GM12892 (cell line): ENCODE measurements at places on chromosomes 11 and 22.
A peak's percentile ranks its signal among the peaks of the same experiment; 100 is the strongest.

DNA sequence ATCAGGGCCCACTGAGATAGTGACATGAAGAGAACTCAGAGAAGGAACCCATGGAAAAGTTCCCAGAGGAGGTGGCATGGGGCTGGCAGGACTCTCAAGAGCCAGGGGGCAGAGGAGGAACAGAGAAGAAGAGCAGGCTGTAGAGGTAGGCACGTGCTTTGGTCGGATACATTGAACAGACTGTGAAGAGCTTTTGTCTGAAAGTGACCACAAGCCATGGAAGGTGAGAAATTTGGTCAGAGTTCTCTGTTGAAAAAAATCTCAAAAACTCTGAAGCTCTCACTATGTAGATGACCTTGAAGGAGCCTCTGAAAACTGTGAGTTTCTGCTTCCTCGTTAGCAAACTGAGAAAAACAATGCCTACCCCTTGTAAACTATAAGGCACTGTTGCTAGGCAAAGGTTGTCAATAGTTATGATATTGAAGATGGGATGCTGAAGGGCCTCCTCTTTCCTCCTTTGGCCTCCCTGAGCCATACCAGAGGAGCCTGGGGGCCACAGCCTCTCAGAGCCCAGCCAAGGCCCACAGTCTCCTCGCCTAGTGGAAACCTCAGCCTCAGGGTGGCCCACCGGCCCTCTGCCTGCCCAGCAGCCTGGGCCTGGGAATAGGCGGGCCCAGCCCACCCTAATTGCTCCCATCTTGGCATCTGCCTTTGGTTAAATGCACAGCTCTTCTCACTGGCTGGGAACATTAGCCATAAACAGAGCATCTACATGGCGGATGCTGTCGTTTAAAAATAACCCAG, 415.7 kb downstream of the SOX6 start:
- DNase-seq: no peak

DNA sequence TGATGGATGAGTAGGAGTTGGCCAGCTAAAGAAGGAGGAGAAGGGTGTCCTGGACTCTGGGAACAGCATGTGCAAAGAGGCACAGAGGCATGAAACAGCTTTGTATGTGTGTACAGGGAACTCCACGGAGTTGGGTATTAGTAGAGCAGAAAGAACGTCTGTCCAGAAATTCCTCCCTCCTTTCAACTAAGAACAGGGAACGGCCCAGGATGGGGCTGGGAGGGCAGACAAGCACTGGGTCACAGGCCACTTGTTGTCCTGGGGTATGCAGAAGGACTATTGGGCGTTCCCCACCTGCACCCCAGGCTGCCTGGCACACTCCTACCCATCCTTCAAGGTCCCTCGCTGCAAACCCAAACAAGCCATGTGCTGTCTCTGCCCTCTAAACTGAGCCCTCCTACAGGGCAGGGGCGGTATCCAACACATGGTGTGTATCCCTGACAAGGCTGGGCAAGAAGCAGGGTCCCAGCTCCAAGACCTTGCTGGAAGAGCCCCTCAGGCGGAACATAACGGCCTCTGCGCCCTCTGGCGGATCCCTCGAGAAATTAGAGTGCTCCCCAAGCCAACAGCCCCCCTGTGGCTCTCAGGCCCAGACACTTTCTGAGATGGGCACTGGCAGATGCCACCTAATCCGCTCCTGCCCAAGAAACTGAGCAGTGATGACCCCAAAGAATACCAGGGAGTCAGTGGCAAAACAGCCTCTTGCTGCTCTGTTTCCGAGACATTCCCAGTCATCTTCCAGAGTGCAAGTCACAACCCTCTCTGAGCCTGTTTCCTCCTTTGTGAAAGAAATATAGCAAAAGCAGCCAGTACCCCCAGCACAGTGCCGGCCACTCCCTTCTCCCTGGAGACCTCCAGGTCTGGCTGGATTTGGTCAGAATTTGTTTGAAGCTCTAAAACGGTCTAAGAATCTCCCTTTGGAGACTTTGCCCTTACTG, 1.6 kb upstream of the ELFN2 start:
- DNase-seq: peak; percentile 71

DNA sequence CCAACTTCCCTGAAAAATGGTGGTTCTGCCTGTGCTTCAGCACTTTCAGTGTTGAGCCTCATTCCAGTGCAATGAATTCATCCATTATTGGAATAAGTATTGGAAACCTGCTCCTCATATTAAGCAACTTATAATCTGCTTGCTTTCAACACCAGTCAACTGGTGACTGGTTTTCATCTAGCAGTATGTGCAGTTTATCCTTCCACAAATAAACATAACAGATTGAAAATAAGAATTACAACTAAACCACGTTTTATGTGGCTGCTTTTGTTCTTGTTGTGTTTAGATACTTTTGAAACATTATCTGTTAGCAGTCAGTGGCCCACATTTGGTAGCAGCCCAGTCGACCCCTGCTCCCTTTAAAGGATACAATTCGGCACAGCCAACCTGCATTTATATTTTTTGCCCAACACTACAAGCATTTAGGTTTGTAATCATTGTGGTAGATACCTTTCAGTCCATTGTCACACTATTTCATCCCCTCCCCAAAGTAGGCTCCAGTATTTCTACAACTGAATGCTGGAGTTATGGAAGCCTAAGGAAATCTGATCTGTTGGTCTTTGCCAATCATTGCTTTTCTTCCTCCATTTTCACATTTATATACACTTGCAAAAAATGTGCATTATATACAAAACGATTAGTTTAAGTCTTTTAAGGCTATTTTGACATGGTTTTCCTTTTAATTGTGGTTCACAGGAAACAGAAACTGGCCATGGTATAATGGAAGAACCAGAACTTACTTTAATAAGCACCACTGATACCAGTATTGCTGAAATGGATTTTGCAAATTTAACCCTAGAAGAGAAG, 13.1 kb downstream of the TAF1D start:
- no peak for DNase-seq

- DNase-seq: no peak
These were observed 9.0 kb upstream of the KCTD14 start for GRCh38 chr11:78032090-78032489.

DNA sequence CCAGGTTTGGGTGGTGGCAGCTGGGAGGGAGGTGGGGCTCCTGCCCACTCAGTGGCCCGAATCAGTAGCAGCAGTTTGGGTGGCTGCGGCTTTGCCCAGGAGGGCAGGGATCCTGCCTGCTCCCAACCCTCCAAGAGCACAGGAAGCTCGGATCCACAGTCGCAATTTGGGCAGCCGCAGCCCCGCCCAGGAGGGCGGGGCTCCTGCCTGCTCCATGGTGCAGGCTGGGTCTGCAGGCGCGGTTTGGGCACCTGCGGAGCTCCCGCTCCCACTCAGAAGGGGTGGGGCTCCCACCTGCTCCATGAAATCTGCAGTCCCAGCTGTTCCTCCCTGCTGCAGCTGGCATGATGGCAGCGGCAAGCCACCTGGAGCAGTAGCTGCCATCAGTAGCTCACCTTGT, 38.1 kb upstream of the CALCB start:
- DNase-seq: no peak

- no peak for DNase-seq
These were observed 23.7 kb downstream of the SHANK3 start for GRCh38 chr22:50696251-50696798.

GRCh38 chr11:126072801-126073594, 10.3 kb upstream of the CDON start:
- DNase-seq: no peak

DNA sequence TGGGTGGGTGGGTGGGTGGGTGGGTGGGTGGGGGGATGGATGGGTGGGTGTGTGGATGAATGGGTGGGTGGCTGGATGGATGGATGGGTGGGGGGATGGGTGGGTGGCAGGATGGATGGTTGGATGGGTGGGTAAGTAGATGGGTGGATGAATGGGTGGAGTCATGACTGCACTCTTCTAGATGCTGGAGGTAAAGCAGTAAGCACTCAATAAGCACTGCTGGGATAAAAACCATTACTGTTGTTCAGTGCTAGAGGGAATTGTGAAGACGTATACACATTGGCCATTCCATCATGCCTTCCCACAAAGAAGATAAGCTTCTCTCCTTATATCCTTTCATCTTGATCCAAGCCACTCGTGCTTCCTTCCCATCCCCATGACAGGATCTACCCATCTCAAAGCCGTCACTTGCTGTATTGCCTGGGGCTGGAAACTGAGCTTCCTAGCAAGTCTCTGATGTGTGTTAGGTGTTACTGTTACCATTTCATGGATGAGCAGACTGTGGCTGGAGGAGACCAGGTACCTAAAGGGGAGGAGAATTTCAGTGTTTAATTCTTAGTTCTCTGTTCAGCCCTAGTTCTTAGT, 74.8 kb downstream of the MICAL2 start:
- DNase-seq: no peak

- no peak for DNase-seq
These were observed 131.2 kb upstream of the ARHGAP42 start for GRCh38 chr11:100555931-100556330.

GRCh38 chr11:47766509-47767227, 473 bp downstream of the FNBP4 start:
- DNase-seq: peak; percentile 30

- DNase-seq: no peak
These were observed 363.0 kb downstream of the CNTN5 start for GRCh38 chr11:99383648-99384245.

- no peak for DNase-seq
These were observed 32.0 kb downstream of the MOB2 start for GRCh38 chr11:1454576-1454975.

GRCh38 chr11:119484741-119485605, 62.0 kb upstream of the THY1 start:
- DNase-seq: no peak

- DNase-seq: no peak
These were observed 188.2 kb downstream of the METTL15 start for GRCh38 chr11:28296426-28296825.

- no peak for DNase-seq
These were observed 156.2 kb downstream of the NAV2 start for GRCh38 chr11:19868871-19869270.

DNA sequence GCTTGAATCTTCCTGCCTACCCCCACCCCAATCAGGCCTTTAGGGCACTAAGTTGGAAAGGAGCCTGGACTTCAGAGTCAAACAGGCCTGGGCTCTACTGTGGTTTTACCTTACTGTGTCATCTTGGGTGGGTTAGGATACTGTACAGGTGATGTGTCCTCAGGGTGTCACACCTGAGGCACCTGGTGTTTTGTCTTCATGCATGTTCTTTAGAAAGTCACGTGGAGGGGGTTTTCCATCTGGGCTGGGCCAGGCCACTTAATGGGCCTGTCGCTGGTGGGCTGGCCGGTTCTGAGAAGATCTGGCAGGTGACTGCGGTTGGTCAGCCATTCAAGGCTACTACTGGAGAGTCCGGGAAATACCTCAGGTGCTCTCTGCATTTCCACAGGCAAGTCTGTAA, 92.6 kb downstream of the SWAP70 start:
- no peak for DNase-seq

DNA sequence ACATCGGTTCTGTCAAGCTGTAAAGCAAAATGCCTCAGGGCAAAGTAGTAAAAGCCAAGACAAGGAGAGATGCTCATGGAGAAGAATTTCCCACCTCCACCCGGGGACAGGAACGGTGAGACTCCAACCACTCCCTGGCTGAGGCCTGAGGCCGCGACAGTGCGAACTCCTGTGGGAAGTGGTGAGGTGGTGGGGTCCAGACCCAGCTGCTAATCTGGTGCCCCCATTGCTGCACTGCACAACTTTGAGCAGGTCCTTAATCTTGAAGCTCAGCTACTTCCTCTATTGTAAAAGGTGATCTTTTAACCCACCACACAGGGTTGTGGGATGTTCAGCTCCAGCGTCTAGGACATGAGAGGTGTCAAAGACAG, 83.9 kb downstream of the ZC3H12C start:
- DNase-seq: no peak

- no peak for DNase-seq
These were observed 22.7 kb upstream of the CD44 start for GRCh38 chr11:35116245-35116644.

DNA sequence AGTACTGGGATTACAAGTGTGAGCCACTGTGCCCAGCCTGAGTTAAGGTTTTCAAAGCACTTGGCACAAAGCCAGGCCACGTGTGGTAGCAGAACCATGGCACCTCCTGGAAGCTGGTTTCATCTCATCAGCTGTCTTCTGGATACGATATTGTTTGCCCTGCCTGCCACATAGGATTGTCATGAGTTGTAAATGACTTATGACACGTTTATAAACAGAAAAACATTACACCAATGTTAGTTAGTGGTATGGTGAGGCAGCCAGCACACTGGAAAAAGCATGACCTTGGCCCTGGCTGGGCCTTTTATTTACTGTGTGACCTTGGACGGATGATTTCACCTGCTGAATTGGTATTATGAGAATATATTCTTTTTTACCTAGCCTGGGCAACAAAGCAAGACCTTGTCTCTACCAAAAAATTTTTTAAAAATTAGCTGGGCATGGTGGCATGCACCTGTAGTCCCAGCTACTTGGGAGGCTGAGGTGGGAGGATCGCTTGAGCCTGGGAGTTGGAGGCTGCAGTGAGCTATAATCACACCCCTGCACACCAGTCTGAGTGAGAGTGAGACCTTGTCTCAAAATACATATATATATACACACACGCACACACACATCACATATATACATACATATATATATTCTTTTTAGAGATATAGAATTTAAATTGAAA, 24.0 kb upstream of the MYH9 start:
- DNase-seq: no peak

DNA sequence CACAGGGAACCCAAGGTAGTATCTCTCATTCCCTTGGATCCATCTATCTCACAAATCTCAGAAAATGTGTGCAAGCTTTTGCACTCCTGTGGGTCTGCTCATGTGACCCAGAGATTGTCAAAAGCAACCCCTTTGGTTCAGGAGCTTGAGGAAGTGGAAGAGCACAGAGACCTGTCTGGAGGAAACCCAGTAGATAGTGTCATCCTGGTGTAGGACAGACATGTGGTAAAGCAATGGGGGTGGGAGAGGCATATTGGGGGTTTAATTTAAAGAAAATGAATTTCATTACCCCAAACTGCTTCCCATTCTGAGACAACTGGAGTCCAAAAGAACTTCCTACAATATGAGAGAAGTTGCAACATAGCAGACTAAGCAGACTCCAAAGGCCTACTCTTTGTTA, 5.8 kb upstream of the MS4A14 start:
- DNase-seq: no peak

- DNase-seq: no peak
These were observed 330.2 kb upstream of the B3GAT1 start for GRCh38 chr11:134742224-134742612.

DNA sequence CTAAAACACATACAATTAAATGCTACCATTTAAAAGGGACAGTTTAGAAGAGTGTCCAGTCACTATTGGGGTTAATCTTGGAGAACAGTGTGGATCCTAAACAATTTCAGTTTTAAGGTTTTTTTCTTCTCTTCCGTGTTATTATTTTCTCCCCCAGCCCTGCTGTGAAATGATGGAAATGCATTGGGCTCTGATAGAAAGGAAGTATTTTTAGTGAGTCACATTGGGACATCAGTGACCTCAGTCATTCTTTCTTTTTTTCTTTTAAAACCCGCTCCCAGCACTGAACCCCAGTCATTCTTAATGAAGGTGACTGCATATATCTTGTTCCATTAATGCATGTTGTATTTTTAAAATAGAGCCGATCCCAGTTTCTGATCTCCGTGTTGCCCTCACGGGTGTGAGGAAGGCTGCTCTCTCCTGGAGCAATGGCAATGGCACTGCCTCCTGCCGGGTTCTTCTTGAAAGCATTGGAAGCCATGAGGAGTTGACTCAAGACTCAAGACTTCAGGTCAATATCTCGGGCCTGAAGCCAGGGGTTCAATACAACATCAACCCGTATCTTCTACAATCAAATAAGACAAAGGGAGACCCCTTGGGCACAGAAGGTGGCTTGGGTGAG, 93.2 kb upstream of the OR4B1 start:
- DNase-seq: no peak

- DNase-seq: no peak
These were observed 81.7 kb downstream of the AMOTL1 start for GRCh38 chr11:94849839-94850238.
